ENCODE measurements at places on chromosomes 1 and 21. TPM values are rescaled to one million over a fixed set of nuclear protein-coding genes. Genes with fewer than 3 reads are reported as not detected.

GRCh38 chr1:185279571-185279970, 37.5 kb downstream of the IVNS1ABP start:
- no peaks in the 10 kb centered on the region for H3K27me3 ChIP-seq
- no peak overlapping the region for H3K4me3 ChIP-seq
- H3K4me1 ChIP-seq = peaks cover under 1% of the 10 kb centered on the region

DNA sequence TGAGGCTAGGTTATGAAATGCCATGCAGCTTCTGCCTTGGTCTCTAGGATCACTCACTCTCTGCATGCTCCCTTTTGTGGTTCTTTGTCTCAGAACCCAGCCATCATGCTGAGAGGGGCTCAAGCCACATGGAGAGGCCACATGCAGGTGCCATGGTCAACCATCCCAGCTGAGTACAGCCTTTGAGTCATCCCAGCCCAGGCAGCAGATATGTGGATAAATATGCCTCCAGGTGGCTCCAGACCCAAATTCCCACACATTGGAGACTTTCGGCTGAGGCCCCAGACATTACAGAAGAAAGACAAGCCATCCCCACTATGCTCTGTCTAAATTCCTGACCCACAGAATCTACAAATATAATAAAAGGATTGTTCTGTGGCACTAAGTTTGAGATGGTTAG, 102.0 kb downstream of the LHX9 start:
- H3K4me3 ChIP-seq = no peak overlapping the region
- H3K27ac ChIP-seq = no peak overlapping the region
- no peaks in the 10 kb centered on the region for H3K27me3 ChIP-seq
- DNase-seq = no peak

DNA sequence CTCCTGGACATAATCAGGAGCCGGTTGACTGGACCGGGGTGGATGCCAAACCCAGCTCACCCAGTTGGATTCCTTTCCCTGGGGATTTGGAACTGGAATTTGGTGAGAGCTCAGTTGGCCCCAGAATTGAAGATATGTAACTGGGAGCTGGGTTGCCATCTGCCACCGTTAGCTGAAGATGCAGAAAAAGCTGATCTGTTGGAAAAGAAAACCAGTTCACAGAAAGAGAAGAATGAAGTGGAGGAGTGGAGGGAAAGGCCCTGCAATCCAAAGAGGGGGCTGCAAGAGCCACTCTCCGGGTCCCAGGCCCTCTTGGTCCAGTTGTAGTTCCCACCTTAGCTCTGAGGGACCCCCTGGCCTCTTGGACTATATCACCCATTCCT, 16.0 kb downstream of the TEX35 start:
- H3K36me3 ChIP-seq = no peaks in the 10 kb centered on the region
- H3K27ac ChIP-seq = no peak overlapping the region
- no peaks in the 10 kb centered on the region for H3K4me1 ChIP-seq

DNA sequence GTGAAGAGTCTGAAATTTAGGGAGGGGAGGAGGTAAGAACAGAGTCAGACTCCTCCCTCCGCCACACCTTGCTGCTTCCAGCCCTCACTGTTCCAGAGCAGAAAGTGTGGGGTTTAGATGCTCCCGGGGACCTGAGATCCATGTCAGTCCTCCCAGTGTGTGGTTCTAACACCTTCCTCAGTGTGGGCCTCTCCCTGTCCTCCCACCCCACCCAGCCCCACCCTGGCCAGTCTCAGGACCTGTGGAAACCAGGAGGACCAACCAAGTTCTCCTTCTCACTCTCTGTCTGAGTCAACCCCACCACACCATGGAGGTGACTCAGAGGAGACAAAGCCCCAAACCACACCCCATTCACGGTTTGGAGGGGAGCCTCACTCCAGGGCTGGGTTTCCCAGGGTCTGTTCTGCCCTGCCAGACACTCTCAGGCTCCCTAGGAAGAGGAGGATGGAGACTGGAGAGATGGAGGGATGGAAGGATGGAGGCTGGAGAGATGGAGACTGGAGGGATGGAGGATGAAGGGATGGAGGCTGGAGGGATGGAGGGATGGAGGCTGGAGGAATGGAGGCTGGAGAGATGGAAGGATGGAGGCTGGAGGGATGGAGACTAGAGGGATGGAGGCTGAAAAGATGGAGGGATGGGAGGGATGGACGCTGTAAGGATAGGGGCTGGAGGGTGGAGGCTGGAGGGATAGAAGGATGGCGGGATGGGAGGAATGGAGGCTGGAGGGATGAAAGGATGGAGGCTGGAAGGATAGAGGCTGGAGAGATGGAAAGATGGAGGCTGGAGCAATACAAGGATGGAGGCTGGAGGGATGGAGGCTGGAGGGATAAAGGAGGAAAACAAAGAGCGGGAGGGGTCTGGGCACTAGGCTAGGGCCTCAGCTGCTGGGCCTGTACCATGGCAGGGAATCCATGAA, 100.9 kb upstream of the RUNX3 start:
- no peaks in the 10 kb centered on the region for H3K36me3 ChIP-seq
- H3K27ac ChIP-seq = no peak overlapping the region
- no peak overlapping the region for H3K4me3 ChIP-seq
- H3K27me3 ChIP-seq = no peaks in the 10 kb centered on the region

The TNFRSF1B gene
- 25.6 TPM for total RNA-seq

The PTPN14 gene
- 27.2 TPM for total RNA-seq

Data from right atrium auricular region (tissue), 2 donors.